ENCODE measurements at places on chromosomes 5 and 9. TPM values are rescaled to one million over a fixed set of nuclear protein-coding genes. Genes with fewer than 3 reads are reported as not detected.

DNA sequence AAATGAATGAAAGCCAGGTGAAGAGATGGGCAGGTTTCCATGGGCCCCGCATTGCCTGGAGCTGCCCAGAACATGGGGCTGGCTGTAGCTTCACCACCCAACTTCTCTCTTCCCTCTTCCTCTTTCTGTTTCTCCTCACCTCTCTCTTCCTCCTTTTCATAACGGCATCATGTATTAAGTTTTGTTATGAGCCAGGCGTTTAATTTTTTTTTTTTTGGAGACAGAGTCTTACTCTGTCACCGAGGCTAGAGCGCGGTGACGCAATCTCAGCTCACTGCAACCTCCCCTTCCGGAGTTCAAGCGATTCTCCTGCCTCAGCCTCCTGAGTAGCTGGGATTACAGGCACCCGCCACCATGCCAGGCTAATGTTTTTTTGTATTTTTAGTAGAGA, 13.0 kb upstream of the SPINK4 start:
- no peak for DNase-seq

DNA sequence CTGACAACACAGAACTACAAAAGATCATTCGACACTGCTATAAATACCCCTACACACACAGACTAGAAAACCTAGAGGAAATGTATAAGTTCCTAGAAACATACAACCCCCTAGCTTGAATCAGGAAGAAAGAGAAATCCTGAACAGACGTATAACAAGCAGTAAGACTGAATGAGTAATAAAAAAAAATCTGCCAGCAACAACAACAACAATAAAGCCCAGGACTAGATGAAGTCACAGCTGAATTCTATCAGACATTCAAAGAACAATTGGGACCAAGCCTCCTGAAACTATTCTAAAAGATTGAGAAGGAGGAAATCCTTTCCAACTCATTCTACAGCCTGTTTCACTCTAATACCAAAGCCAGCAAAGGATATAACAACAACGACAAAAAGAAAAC, 68.2 kb upstream of the SLIT3 start:
- no peak for DNase-seq

The TMEM174 gene
- total RNA-seq = not detected

The ZBTB26 gene
- total RNA-seq = 4.2 TPM

DNA sequence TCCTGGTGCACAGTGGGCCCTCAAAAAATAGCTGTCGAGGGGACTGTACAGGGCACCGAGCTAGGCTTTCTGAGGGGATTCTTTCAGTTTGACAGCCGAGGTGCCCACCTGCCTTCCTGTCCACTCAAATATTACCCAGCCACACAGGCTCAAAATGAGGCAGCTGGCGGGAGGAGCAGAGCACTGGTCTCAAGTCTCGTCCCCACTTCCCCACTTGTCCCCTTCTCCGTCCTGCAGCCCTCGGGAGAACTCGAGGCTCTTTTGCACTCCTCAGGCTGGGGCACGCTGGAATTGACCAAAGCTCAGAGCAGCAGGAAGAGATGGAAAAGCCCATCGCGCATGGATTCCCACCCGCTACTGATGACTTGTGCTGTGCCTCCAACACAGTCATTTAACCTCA, 185.2 kb downstream of the HSPA4 start:
- DNase-seq = no peak

DNA sequence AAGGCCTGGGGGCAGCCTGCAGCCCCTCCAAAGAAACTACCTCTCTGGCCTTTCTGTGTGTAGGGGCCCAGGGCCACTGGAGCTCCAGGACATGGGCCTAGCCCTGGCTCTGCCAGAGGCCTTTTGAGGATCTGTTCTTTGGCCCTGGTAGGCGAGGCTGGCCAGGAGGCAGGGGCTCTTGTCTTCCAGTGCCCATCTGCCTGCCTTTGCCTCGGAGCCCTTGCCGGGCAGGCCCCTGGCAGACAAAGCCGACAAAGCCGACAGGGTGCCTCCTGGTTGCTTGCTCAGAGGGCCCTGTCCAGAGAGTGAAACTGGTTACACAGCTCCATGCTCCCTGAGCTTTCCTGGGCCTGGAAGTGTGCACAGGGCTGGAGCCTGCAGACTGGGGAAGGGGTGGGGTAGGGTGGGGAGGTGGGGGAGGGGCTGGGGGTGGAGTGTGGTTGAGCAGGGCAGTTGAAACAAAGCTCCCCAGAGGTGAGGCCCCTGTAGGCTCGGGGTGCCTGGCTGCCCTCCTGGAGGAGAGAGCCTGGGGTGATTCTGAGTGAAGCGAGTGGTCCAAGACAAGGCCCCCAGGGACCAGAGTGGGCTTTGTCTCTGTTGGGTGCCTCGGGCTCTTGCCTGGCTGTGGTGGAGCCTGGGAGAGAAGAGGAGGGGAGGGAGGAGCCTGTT, 29.3 kb downstream of the PTPA start:
- no peak for DNase-seq

GRCh38 chr5:105428451-105429380, 1866.1 kb upstream of the NUDT12 start:
- no peak for DNase-seq

The SREK1 gene
- total RNA-seq = 26.9 TPM

GRCh38 chr9:136551401-136552116, 5.7 kb upstream of the NOTCH1 start:
- no peak for DNase-seq

The RMI1 gene
- total RNA-seq = 4.5 TPM

- DNase-seq = no peak
Measured at GRCh38 chr5:135306557-135306956, 92.5 kb downstream of the MACROH2A1 start.

DNA sequence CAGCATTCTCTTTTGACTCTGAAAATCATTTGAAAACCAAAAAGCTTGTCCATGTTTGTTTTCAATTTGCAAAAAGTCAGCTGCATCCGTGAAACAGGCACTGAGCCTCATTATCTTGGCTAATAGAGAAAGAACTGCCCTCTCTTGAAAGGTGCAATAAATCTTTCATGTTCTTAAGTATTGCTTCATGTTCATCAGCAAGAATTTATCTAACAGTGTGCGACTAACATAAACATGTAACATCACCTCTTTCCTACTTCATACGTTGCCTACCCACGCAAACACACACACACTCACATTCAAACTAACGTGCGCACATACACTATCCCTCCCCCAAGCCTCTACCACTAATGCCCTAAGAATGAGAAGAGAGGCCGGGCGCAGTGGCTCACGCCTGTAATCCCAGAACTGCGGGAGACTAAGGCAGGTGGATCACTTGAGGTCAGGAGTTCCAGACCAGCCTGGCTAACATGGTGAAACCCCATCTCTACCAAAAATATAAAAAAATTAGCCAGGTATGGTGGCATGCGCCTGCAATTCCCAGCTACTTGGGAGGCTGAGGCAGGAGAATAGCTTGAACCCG, 629.7 kb upstream of the ZNF608 start:
- DNase-seq = no peak

DNA sequence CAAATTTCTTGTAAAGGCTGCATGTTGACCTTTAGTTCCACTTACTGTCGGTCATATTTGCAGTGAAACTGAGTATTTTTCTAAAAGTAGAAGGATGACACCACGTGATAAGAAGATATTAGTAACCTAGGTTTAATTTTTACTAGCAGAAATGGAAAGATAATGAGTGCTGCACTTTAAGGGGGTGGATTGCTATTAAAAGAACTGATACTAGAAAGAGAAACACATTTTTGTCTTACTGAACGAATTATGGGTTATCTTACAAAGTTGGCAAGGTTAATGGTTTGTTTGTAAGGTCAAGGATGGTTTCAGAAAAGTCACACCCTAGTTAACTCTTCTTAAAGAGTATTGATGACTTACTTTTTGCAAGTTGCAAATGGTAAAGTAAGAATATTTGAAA, 2.4 kb downstream of the MACIR start:
- no peak for DNase-seq

GRCh38 chr9:119458068-119458467, 88.8 kb upstream of the BRINP1 start:
- no peak for DNase-seq

The RARS1 gene
- total RNA-seq = 97.5 TPM

DNA sequence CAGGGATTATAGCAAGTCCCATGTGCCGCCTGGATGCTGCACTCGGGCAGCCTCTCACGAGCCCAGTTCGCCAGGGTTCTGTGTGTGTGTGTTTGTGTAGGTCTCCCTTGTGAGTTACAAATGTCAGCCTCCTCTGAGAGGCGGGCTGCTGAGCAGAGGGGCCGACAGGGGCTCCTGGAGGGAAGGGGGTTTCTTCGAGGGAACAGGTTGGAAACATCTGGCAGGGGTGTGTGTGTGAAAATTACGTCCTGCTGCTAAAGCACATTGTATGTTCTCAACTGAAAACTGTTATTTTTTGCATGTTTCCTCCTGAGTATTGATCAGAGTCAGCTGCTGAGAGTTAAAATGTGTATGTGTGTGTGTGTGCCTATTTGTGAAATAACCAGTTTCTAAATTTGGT, 9.7 kb downstream of the GALNT10 start:
- no peak for DNase-seq

GRCh38 chr5:100004969-100005368, 530.2 kb upstream of the FAM174A start:
- peak; percentile 21 for DNase-seq

DNA sequence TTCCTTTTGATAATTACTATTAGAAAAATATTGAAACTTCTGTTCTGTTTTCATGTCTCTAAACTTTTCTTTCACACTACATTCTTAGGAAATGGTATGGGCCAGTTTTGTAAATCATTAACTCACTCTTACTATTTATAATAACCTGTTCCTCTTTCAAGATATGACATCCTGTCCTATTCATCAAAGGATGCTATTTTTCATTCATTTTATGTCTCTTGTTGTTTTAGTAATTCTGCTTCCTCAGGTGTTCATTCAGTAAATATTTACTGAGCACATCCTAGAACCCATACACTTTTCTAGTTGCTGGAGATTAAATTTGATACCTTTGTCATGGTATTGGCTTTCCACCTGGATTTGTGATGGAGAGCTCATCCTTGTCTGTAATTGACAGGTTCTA, 58.0 kb downstream of the GDA start:
- no peak for DNase-seq
